ENCODE measurements at places on chromosomes 1 and 21.

- peak; percentile 57 for DNase-seq
Observed at GRCh38 chr1:200099040-200099439, 71.5 kb downstream of the NR5A2 start.

DNA sequence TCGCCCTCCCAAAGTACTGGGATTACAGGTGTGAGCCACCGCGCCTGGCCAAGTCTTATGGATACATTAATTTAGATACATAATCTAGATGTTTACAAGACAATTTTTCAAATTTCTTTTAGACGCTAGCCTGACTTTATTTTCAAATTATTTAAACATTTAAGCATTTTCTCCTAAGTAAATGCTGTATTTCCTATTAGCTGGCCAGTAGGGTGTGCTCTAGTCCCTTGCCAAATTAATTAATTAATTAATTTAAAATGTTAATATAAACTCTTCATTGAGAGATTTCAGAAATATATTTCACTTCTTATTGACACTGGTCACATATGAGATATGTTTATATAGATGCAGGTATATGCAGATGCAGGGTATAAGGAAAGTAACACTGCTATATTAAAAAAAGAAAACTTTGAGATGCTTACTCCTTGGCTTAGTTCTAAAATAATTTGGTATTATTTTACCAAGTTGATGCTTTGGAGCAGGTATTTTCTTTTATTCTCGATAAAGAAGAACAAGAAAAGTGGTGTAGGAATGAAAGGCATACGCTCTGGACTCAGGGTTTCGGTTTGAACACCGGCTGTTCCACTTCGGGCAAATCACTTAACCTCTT lies 5.2 kb upstream of the ERRFI1 start:
- DNase-seq, result no peak

GRCh38 chr1:168081373-168082007 lies 55.2 kb downstream of the GPR161 start:
- no peak for DNase-seq

GRCh38 chr1:206742719-206743383 lies 27.7 kb upstream of the IL19 start:
- no peak for DNase-seq

DNA sequence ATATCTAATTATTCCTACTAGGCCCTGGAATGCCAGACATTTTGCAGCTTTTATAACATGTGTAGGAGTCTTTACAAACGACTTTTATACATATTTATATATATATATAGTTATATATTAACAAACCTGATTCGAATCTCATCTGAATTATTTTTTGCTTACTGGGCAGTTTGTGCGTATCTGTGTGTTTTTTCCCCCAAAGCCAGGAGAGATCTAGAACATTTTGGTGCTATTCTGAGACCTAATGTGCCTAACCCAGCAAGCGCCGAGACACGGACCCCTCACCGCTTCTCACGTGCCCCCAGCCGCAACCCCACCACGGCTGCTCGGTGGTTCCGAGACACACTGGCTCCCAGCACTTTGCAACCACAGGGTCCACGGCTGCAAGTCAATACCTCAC lies 54.8 kb downstream of the CASZ1 start:
- DNase-seq, result no peak

- no peak for DNase-seq
Observed at GRCh38 chr1:205530116-205530515, 25.6 kb downstream of the CDK18 start.

DNA sequence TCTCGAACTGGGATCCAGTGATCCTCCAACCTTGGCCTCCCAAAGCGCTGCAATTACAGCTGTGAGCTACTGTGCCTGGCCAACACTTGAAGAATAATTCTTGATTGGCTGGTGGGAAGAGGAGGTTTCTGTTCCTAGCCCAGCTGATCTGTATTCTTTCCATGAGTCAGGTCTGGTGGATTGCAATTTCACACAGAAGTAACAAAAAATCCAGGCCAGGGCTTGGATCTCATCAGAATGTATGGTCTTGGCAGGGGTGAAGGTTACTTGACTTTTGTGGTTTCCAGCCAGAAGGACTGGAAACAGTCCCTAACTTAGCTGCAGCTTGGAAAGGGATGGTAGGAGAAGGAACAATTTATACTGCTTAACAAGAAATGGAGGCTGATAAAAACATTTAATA lies 5.1 kb upstream of the HP1BP3 start:
- DNase-seq, result peak; percentile 65

- DNase-seq, result peak; percentile 24
Observed at GRCh38 chr1:170162459-170163246, 16.9 kb downstream of the NTMT2 start.

Measured in adrenal gland (tissue), 19 donors.